ENCODE measurements at places on chromosomes 7 and 10. TPM values are rescaled to one million over a fixed set of nuclear protein-coding genes. Genes with fewer than 3 reads are reported as not detected.

Gene TBRG4
- 61.6 TPM for total RNA-seq

Gene ZNF487
- total RNA-seq: 2.8 TPM

Gene RBP4
- 0.54 TPM for total RNA-seq

Gene ELN
- total RNA-seq: 37.4 TPM

Gene DPYSL4
- 14.4 TPM for total RNA-seq

- no peak for DNase-seq
Measured at GRCh38 chr7:128814499-128814898, 15.7 kb upstream of the FLNC start.

DNA sequence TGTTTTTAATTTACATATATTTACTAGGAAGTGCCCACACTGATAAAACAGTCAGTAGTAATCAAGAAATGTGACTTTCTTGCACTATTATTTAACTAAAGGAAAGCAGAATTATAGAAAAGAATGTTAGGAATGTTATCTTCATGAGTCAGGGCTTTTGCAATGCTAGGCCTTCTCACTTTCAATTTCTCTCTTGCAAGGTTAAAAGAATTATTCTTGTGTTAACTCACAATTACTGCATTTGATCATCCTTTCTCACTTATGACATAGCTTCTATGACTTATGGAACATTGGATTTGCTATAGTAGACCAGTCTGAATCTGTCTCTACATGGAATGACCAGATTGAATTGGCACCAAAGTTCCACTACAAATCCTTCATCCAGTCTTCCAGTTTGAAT lies 192.4 kb downstream of the SDK1 start:
- no peak for DNase-seq

DNA sequence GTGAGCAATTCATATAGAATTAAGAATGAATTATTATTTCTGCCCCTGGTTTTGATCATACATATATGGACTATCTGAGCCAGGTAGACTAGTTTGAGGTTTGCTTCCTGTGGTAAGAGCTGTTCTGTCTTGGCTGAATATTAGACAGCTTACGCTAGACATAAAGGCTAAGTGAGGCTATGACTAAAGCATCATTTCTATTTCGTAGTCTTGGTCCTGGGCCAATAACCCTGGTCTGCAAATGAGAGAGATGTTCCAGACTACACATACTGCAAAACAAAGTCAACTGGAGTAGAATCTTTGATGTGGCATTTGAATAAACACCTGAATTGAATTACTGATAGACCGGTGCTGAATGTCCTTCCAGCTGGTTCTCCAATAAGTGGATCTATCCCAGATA lies 40.8 kb upstream of the CACNB2 start:
- DNase-seq: no peak

DNA sequence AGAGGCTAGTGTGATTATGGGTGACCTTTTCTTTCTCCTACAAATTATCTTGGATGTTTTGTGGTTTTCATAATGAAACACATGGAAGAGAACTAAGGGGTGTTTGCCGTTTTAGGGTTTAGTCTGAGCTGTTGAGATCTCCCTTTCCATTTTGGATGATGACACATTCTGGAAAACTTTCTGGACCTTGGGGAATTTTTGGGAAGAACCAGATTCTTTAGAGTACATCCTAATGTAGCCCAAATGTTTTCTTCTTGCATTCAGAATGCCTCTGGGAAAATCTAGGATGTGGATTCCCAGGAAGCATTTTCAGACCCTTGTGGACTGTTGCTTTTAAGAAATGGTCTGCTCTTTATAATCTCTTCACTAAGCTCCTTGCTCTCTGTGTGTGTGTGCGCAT lies 165.7 kb downstream of the SORCS3 start:
- DNase-seq: no peak

DNA sequence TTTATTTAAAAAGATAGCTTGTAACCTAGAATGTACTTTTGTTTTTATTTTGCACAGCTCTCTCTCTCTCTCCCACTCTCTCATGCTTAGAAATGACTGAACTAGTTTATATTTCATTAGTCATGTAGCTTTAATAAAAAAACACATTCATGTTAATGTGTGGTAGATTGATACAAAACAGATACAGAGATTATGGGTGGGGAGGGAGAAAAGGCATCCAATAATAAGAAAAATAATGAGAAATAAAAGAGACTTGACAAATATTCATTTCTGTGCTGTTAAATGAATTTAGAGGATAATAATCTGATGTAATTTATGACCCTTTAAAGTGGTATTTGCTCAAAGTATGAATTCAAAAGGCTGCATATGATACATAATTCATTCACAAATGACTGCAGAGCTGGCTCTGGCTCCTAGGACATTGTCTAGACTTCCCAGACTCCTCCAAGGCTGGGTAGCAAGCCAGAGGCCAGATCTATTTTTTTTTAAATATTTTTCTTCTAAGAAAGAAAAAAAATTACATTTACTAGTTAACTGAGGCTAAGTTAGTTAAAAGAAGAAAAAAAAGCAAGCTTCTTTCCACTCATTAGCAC lies 105.7 kb upstream of the DNAJB12 start:
- no peak for DNase-seq

GRCh38 chr7:26191233-26191973 lies 9.1 kb downstream of the HNRNPA2B1 start:
- no peak for DNase-seq

DNA sequence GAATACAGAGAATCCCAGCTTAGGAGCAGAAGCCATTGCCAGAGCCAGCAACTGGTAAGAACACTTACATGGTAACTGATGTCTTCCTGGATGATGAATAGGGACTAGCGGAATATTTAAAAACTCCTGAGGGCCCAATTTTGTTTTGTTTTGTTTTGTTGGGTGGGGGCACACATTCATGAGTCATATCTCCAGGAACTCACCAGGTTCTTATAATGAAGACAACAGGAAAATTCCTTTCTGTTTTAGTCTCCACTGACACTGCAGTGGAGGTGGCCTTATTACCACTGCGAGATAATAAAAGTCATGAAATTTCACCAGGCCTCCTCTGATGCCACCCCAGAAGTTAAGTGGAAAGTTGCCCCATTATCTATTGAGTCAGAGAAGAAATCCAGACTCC lies 6.6 kb upstream of the CUZD1 start:
- no peak for DNase-seq
